Motor neuron (in vitro differentiated cells): ENCODE measurements at places on chromosomes 13 and 19.
A peak's percentile ranks its signal among the peaks of the same experiment; 100 is the strongest.

GRCh38 chr19:8149261-8150094 is at the start of gene FBN3:
Gene FBN3 (minus strand): TSS chr19:8149592. CDS start chr19:8147480, 2,112 bp downstream.
- no peak for ATAC-seq

DNA sequence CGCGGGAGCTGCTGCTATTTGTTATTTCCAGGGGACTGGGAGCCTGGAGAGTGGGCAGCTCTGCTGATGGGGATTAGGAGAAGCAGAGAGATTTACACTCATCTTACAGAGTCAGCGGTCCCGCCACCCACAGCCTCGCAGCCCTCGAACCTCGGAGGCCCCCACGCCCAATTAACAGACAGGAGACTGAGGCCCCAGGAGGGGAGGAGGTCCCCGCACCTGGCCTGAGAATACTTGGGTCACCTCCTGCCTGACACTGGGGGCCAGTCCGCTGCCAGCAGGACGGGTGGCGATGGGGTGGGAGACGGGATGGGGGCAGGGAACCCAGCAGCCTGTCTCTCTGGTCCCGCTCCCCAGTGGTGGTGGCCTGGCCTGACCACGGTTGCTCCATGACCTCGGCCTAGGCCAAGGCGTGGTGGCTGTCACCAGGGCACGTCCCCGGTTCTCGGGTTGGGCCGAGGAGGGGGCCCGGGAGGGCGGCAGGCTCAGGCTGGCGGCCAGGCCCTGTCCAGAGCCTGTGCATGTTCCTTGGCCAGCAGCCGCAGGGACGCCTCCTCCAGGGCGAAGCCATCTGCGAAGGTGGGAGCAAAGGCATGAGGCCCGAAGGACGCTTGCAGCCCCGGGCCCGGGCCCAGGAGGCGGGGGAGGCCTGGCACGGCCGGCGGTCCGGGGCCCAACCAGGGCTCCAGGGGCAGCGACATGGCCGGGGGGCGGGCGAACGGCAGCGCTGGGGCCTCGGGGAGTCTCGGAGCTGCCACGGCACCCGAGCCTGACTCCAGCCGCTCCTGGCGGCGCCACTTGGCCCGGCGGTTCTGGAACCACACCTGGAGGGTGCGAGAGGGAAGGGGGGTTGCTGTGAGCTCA is 1.7 kb downstream of the RAX2 start:
- no peak for ATAC-seq

GRCh38 chr19:31312009-31312676 is 37.1 kb downstream of the TSHZ3 start:
- ATAC-seq: no peak

DNA sequence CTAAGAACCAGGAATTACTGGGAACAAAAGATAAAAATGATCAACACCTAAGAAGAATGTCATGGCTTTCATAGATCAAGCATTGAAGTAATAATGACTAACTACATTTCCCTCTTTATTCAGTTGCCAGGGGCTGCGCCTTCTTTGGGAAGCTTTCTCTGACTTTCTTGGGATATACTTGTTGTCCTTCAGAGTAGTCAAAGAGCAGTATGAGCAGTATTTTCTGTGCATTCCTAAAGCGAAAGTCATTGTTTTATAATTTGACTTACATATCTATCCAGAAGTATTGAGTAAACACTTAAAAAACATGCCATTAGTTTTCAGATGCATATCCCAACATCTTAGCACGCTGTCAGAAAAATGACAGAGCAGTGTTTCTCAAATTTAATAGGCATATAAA is 2412.4 kb downstream of the PCDH9 start:
- peak; percentile 24 for ATAC-seq

DNA sequence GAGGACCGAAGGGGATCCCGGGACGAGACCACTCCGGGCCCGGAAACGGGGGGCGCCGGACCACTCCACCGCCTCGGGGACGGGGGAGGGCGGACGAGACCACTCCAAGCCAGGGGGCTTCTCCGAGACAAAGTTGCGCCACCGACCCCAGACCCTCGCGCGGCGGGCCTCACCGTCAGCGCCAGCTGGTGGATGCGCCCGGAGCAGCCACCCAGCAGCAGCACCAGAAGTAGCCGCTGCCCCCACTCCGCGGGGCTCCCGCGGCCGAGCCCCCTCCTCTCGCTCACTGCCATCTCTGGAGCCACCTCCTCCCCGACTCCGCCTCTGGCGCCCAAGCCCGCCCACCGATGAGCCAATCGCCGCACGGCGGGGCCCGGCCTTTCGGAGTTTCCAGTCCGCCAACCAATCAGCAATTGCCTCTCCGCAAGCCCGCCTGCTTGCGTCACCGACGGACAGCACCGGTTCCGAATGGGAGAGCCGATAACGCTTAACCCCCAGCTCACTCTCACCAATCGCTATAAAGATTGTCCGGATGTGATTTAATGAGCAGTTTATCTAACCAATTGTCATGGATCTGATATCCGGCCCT is at the start of gene GPR108:
Gene GPR108 (minus strand): TSS at position 297 of the 589 bp plus-strand sequence. CDS start 4 bp downstream, at position 293.
- ATAC-seq: peak; percentile 70

DNA sequence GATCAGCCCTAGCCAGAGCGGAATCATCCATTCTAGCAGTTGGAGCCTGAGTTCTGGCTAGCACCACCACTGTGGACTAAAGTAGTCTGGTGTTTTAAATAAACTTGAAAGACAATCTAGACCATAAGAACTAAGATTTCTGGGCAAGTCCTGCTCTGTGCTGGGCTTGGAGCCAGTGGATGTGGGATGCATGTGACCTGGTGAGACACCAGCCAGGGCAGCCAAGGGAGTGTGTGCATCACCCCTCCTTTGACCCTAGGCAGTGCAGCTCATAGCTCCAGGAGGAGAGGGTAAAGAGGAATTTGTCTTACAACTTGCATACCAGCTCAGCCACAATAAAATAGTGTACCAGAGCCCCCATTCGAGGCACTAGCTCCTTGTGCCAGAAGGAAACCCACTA is 21.0 kb downstream of the ITGBL1 start:
- peak; percentile 89 for ATAC-seq

GRCh38 chr19:35495107-35496064 is 5.1 kb upstream of the KRTDAP start:
- ATAC-seq: peak; percentile 87

DNA sequence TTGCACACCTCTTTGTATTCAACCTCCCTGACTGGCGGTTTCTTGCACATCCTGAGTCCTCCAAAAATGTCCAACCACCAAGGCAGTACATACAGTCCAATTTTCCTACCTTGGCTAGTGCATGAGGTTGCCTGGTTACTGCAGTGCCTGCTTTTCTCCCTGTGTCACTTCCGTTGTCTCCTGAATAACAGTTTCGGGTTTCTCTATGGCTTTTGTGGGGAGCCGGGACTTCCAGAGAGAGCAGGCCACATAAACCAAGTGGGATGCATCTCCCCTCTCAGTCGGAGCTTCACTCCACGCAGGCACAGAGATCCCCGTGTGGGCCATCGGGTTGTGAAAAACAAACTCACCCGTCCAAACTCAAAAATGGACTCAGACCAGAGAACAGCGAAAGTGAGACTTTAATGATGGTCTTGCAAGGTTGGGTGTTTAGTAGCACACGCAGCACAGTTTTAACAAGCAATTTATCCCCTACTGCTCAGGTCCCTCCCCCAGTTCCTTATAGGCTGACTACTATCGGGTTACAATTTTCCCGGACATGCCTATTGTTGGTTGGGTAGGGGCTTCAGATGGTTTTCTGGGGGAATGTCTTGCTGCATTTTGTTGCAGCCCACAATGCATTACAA is 173.1 kb downstream of the POU4F1 start:
- no peak for ATAC-seq
